ENCODE measurements at places on chromosomes 1 and 21.

- peak; percentile 49 for DNase-seq
These were observed 1.2 kb downstream of the GPR88 start for GRCh38 chr1:100538913-100539835.

DNA sequence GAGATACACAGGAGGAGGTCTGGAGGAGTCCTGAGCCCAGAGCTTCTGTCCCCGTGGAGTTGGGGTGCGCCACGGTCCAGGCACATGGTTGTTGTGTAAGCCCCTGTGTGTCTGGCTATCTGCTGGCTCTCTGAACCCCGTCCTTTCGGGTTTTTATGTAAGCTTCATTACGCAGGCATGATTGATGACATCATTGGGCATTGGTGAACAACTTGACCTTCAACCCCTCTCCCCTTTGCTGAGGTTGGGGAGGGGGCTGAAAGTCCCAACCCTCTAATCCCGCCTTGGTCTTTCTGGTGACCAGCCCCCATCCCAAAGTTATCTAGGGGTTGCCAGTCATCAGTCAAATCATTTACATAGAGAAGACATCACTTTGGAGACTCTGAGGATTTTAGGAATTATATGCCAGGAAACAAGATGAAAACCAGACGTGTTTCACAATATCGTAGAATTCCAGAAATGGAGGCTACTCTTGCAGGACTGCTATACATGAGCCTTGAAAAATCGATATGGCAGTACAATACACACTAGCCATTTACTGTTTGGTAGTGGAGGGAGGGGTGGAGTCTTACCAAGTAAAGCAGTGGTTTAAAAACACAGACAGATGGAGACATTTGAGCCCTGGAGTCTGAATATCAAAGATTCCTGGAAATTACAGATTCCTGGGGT, 69.8 kb upstream of the SCAF4 start:
- no peak for DNase-seq

DNA sequence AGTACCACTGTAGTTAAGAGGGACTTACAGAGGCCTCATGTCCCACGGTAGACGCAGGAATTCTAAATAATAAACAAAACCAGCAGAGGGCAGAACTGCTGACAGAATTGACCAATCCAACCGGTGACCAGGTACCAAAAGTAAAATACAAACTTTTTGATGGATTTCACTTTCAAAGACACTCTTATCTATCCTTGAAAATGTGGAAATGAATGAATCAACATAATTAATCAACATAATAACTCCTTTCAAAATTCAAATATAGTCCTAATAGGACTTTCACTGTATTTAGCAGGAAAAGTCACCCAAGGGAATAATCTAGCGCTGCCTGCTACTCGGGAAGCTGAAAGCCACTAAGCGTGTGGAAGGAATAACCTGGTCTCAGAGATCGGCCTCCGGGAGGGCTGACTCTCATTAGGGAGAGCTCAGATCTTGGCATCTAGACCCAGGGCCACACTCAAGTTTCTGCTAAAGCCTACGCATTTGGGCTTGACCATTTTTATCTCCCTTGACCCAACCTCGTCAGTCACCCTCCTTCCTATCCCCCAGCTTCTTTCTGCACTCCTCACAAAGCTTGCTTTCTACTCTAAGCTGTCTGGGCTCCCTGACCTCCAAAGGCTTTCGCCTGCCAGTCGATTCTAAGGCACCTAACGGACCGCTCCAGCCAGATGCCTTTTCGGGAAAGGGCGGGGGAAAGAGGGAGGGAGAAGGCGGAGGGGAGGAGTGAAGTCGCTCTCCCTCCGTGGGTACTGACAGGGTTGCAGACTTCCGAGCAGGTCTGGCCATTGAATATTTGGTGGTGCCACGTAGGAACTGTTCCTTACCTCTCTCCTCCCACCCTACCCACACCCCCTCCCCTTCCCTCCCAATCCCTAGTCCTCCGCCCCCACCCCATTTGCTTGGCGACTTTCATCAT, 1.6 kb downstream of the COL11A1 start:
- DNase-seq, result peak; percentile 57

- DNase-seq, result peak; percentile 11
These were observed 238.0 kb upstream of the FGGY start for GRCh38 chr1:59058665-59059439.

- no peak for DNase-seq
These were observed 189.0 kb downstream of the LYPLAL1 start for GRCh38 chr1:219362702-219363101.

GRCh38 chr1:12040457-12041051, 21.3 kb downstream of the MIIP start:
- DNase-seq, result peak; percentile 86

DNA sequence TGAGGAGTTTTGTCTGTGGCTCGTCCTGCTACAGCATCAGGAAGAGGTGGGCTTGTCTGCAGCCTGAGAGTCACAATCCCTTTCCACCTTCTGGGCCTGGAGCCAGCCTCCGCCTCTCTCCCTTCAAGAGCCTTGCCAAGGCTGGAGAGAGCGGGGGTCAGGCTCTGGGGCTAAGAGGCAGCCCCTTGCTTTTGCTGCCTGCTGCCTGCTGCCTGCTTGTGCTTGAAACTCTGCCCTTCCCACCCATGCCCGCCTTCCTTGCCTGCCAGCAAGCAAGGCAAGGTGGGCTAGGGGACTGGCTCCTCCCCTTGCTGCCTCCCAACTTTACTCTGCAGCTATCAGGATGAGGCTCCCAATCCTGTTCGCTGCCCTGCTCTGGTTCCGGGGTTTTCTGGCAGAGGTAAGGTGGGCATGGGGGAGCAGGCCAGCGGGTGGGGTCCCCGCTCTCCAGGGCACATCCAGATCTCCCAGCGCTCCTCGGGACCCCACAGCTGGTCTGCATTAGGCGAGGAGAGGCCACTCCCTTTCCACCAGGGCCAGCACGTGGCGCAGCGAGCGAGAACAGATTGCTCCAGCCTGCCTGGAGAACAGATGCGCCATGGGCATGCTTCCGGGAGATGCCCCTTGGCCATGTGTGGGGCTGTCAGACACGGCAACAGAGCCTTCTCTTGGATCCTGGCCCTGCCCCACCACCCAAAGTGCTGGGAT, 7.5 kb upstream of the PTPN7 start:
- DNase-seq, result peak; percentile 89

DNA sequence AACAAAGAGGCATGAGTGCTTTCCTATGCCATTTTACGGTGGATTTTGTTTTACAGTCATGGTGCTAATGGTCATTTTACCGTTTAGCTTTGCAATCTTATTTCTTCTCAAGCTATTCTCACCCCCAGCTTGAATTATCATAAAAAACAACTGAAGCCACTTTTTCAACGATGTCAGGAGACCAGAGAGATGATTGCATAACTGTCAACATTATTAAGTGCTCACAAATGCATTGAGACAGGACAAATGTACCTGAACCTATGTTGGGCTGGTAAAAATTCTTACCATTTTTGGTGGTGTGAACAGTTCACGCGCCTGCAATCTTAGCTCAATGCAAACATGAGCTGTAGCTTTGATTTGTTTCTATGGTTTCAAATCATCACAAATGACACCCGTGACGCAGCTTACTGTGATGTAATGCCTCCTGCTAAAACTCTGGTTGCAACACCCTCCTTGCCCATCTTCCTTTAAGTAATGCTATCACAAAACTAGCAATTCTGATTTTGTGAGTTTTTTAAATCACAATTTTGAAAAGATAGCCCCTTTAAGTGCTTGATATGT, 104.4 kb downstream of the UCHL5 start:
- DNase-seq, result no peak

DNA sequence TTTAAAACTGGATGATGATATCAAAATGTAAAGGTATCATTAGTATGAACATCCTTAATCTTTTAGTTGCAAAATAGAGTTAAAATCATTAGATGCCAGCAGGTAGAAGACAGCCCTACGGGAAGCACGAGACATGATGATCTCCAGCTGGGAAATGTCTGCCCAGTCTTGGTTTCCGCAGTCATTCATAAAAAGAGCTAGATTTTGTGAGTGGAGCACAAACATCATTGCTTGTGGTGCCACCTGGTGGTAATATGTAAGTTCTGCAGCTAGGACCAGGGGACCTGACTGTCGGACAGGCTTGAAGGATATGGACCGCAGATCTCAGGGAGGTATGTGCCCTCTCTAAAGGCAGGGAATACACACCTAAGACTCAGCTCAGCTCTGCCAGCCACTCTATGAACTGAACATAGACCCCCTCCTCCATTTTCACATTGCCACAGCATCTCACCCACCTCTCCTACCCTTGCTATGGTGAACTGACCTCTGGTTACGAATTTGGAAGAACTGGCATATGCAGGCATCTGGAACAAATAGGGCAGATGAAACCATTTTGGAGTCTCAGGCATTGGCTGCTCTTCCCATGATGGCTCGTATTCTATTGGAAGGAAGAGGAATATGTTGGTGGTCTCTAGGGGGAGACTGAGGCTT, 9.2 kb downstream of the FCMR start:
- DNase-seq, result peak; percentile 86

DNA sequence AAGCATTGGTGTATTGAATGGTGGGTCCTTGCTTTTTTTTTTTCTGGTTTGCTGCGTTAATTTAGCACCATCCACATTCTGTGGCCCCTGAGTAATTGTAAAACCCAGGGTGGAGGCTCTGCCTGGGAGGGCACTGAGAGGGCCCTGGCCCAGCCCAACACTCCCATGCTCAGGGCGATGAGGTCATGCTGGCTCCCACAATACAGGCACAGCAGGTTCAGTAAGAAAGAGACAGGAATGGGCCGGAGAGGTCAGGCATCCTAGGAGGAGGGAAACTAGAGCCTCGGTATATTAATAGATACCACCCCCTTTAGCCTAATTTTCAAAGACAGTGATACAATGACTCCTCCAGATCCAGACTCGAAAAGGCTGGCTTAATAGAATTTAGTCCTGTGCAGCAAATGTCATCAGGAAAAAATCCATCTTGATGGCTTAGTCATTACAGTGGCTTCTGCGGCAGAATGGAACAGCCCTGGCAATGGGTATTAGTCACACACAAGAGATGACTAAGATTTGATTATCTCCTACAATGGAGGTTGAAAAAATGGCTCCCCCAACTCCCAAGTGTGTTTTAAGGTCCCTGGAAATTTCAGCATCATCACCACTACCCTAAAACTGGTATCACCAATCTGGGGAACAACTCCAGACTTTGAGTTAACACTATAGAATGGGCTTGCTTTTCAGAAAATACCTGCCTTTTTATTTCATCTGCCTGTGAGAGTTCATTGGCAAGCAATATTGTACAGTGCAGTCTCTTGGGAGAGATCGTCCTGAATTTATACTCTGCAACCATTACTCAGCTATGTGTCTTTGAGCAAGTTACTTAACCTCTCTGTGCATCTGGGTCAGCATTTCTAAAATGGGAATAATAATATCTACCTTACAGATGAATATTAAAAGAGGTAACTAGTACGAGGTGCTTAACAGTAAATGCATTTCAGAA, 43.9 kb upstream of the LYST start:
- peak; percentile 89 for DNase-seq

GRCh38 chr1:206097381-206097780, 19.8 kb downstream of the AVPR1B start:
- DNase-seq, result no peak

DNA sequence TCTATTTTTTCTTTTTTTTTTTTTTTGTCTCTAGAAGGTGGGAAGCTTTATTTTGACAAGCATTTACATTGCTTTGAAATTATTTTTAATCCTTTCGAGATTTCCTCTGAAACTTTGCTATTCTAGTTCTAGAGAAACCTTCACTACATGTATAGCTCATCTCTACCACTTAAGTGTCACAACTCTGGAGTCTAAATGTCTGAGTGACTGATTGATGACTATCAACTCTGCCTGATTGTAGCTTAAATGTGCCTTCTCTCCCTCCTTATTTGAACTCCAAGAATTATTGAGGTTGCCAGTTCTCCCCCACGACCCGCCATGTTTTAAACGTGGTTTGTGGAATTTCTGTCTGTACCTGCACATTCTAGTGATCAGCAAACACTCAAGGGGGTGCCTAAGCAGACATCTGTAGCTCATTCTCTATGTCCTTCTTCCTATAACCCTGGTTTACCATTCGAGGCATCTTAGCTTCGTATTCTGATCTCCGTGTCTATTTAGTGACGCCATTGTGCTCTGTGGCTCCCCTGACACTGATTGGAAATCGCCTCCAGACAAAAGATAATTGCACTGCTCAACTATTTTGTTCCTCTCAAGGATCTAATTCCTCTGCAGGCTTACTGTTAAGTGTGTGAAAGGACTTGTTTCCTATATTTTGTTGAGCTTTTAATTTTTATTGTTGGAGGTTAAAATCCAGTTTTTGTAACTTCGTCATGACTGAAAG, 1570.6 kb downstream of the BRINP3 start:
- no peak for DNase-seq

DNA sequence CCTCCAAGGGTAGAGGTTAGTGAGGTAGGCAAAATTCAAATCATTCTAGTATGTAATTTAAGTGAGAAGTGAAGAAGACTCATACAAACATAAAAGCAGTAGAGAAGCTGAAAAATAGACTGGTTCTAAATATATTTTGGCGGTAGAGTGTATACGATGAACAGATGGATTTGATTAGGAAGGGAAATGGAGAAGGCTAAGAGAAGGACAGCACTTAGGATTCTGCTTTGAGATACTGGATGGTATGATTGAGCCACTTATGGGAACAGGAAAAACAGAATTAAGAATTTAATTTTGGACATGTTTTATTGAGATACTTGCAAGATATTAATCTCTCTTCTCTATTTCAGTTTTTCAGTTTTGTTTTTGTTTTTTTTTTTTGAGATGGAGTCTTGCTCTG, 60.1 kb downstream of the EPB41 start:
- DNase-seq, result no peak

DNA sequence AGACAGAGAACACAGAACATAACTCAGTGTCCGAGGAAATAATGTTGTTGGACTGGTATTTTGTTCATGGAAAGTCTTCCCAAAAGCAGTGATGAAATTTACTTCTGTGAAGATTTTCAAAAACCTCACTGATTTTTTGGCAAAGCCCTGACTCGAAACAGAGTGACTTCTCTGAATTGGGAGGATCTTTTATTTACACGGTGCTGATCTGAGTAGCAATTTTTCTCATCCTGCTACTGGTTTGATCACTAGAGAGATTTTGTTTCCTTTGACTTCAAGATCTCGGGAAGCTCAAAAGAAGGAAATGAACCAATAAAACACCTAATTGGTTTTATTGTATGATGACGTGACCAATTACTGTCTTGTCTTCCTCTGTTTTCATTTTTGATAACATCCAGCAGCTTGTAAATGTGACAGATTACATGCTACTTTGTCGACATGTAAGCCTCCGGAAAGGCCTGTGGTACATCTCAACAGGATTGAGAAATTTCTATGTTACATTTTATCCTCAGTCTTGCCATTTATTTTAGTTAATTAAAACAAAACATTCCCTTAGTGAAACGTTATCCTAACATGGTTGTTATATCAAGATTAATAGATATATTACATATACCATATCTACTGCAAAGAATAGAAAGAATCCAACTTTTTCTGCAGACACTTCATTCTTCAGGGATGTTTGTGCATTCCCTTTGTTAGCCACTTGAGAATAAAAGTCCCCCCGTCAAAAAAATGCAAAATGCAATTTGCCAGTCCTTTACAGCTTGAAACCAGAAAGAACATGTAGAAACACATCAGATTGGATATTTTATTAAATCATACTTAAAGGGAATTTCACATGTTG, 42.8 kb upstream of the IFI44L start:
- DNase-seq, result peak; percentile 16

- DNase-seq, result peak; percentile 80
These were observed 21.6 kb upstream of the BCL10 start for GRCh38 chr1:85297855-85298629.

GRCh38 chr1:152182431-152182830, 23.4 kb upstream of the RPTN start:
- no peak for DNase-seq

Measured in AG20443 (cell line).